ENCODE measurements at places on chromosomes 5 and 9.

DNA sequence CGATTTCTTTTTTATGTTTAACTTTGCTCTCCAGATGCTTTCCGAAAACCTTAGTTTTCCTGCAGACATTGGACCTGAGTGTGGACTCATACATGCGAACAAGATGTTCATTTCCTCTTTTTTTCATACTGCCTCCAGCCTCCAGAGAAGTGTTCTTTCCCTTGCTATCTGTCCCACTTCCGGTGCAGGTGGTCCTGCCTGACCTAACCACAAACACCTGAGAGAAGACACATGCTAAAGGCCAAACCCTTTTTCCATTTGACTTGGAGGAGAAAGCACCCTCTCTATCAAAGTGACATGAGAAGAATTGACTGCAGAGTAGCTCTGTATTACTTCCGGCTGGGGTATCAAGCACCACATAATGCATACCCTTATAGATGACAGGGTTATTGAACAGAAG, 334.0 kb downstream of the ARHGEF28 start:
- DNase-seq, result no peak

- DNase-seq, result no peak
Measured at GRCh38 chr9:34575862-34576596, 13.5 kb downstream of the CNTFR start.

DNA sequence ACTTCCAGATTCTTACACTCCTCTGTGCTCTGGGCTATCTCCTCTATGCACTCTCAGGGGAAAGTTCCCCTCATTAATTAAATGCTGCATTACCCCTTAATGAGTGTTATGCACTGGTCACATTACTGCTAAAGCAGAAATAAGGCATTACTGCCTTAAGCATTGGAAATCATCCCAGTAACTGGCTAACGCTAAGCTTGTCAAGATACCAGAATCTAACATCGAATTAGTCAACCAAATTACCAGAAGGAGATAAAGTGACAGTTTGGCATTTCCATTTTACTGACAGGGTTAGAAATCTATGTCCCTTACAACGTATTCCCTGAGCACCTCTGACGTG, 69.5 kb upstream of the FAM169A start:
- no peak for DNase-seq

DNA sequence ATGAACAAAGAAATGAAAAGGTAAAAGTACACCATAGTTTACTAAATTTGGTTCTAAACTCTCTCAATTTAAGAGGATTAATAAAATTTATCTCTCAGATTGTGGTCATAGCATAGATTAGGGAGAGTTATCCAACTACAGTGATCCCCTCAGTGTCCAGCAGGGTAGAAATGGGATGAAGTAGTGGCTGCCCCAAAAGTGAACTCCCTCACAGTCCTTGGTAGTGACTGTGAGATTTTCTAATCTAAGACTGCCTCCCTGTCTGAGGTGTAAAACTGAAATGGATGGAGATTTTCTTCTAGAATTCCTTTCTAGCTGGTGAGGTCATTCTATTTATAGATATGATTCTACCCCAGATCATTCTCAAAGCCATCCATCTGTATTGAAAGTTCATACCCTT, 455.5 kb downstream of the ACTL7B start:
- no peak for DNase-seq

DNA sequence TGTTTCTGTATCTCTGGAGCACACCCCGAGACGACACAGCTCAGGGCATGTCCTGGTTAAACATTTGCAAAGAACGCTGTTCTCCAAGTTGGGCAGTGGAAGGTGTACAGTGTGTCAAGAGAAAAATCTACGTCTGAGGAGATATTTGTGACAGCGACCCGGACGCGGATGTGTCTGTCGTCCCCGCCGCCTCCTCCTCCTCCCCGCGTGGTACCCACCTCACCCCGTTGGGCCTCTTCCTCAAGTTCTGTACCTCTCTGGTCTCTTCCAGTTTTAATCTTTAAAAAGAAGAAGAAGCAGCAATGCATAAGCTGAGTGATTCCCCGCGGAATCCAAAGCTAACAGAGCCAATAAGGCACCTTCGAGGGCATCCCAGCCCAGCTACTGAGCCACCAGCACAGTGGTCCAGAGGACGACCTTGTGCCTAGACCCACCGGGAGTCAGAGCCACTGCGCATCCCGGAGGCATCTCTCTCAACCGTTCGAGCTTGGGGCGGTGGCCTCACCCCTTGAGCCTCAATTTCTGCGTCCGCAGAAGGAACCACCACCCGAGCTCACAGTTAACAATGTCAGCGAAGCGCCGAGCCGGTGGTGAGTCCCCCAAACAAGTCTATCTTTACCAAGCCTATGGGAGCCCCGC, 467 bp downstream of the C9orf78 start:
- peak; percentile 23 for DNase-seq

GRCh38 chr5:65530904-65531303, 32.1 kb downstream of the CENPK start:
- DNase-seq, result no peak

- no peak for DNase-seq
Measured at GRCh38 chr9:6034954-6035353, 19.5 kb upstream of the RANBP6 start.

- DNase-seq, result no peak
Measured at GRCh38 chr5:134236318-134236717, 10.4 kb upstream of the PPP2CA start.

DNA sequence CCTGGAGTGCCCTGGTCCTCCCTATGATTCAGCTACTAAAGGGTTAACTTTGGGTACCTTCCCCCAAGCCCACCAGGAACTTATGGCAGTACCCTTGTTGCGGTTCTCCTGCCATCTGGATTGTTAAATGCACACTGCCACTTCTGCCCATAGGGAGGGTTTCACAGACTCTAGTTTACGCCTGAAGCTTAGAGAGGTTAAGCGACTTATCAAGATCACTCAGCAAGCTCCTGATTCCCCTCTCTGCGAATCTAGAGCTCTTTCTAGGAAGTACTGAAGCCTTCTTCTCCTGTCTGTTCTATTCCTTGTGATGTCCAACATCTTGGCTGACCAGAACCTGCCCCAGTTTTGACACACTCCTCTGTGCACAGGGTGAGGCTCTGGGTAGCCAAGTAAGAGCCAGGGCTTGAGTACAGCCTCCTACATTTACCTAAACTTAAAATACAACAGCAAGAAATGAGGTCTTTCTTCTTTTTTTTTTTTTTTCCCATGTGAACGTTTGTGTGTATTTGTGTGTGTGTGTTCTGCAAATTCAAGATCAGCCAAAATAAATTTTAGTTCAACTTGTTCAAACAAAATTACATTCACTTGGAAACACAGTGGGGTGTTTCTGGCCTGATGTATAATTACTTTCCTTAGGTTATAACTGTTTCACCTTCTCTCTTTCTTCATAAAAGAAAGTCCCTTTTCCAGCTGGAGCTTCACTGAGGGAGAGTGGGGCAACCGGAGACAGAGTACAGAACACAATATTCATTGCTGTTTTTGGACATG, 28.7 kb upstream of the KLF4 start:
- DNase-seq, result no peak

DNA sequence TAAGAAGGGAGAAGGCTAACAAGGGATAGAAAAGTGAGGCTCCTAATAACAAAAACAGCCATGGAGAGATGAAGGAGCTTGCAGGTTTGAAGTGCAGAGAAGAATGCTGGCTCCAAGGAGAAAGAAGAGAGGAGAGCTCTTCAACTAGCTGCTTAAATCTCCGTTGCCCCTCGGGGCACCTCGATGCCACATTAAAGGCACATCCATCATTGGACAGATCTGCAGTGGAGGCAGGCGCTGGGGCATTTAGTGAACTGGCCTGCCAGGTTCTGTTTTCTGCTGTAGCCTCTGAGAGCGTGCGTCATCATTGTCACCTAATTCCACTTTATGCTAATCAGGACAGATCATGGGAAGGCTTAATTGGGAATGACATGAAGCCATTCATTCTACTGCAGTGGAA, 1426.2 kb upstream of the WWC1 start:
- no peak for DNase-seq

DNA sequence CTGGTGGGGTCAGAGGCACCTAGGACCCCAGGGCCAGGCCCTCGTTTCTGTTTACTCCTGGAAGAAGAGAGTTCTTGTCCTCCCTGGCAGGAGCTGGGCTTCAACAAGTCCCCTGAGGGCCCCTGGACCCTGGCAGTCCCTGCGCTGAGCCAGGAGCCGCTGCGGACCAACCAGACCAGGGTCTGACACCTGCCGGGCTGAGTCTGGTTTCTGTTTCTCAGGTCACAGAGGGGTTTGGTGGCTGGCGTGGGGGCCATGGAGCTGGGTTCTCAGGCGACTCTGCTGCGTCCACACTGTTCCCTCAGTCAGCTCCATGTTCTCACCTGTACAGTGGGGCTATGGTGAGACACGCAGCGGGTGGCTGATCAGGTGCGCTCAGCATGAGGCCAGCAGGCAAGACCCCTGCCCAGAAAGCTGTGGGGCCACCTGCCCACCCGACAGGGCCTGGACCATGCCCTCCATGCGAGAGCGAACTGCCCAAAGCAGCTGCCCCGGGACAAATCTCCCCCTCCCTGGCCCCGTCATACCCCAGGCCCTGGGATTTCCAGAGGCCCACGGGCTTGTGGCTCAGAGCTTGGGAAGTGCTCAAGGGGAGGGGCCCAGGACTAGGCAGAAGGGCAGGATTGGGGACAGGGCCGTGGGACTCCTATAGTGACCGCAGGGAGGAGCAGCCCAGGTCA, 17.9 kb upstream of the NOTCH1 start:
- no peak for DNase-seq

- no peak for DNase-seq
Measured at GRCh38 chr5:152503206-152503605, 98.1 kb upstream of the NMUR2 start.

- DNase-seq, result no peak
Measured at GRCh38 chr5:14041528-14042192, 97.2 kb upstream of the DNAH5 start.

DNA sequence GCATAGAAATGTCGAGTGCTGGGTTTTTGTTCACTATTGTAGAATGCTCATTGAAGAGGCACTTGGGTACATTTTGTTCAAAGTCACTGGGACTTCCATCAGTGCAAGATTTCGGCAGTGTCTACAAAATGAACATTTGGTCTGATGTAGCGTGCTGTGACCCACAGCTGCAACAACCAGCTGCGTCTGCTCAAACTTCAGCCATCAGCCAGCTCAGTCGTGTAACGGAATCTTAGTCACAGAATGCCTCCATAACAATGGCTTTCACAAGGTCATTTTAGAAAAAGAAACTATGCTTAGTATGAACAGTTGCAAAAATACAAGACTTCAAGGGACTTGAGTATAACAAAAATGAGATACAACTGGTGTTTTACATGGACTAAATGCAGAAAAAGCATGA, 828.1 kb upstream of the GRAMD2B start:
- no peak for DNase-seq

DNA sequence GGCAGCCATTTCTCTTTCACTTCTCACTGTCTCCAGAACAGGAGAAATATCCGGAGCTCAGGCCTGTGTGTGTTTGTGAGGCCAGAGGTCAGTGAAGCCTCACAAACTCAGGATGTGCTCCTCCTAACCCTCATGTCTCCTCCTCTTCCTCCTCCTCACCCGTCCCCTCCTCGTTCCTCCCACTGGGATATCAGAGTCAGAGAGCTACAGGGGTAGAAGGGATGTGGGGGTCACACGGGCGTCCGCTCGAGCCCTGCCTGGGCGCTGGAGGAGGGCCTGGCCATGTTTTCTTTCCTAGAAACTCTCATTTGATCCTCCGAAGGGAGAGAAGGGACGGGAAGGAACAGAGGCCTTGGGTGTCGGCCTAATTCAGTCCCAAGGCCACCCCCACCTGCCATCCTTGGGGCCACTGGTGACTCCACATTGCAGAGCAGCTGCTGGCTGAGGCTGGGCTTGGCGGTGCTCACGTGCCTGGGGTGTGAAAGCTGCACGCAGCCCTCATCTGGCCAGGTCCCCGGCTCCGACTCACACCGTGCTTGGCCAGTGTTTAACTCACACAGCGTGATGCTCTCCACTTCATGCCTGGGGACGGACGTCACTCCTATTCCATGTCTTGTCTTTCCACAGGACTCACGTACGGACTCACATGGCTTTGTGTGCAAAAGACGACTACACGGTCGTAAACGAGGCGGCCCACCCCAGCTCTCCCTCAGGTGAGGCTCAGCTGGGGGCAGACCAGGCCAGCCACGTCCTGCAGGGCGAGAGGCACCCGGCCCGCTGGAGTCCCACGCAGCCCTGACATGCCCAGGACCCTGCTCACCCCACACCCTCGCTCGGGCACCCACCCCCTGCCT, 22.6 kb upstream of the SLC6A19 start:
- DNase-seq, result no peak

DNA sequence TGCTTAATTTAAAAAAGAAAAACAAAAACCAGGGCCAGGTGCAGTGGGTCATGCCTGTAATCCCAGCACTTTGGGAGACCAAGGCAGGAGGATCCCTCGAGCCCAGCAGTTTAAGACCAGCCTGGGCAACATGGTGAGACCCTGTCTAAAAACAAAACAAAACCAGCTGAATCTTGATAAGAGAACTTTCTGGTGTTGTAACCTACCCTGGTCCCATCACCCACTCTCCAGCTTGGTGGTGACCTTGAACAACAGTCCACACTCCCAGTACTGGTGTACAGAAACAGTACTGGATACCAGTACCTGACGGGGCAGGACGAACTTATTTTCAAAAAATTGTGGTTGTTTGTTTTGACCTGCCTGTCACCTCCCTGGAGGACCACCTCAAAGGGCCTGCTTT, 30.9 kb downstream of the CLTA start:
- no peak for DNase-seq

- no peak for DNase-seq
Measured at GRCh38 chr9:127525401-127526188, 74.3 kb downstream of the LRSAM1 start.

DNA sequence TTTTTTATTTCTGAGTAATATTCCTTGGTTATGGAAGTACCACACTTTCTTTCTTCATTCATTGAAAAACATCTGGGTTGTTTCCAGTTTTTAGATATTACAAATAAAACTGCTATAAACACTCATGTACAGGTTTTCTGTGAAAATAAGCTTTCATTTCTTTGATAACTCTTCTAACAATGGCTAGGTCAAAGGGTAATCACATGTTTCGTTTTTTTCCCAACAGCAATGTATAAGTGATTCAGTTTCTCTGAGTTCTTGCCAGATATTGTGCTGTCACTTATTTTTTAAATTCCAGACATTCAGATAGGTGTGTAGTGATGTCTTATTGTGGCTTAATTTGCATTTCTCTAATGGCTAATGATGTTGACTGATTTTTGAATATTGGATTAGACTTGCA, 16.7 kb upstream of the TNPO1 start:
- no peak for DNase-seq

- no peak for DNase-seq
Measured at GRCh38 chr5:142492781-142493281, 168.0 kb upstream of the SPRY4 start.

DNA sequence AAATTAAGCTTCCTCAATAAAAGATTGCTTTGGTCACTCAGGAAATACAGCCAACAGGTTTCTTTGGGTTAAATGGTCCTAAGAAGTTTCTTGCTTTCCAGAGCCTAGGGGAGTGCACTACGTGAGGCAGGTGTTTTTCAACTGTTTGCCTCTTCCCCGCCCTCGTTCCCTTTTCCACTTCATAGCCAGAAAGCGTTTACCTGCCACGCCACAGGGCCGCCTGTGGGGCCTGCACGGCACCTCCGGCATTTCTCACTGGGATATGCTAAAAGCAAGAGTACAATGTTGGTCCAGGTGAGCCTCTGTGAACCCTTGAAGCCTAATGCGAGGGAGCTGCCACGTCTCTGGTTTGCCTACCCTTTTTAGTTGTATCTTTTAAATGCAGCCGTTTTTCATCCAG, 167.6 kb upstream of the OTULINL start:
- no peak for DNase-seq

GRCh38 chr5:9013147-9013546, 532.7 kb downstream of the SEMA5A start:
- DNase-seq, result no peak

- DNase-seq, result no peak
Measured at GRCh38 chr5:10601246-10602030, 37.6 kb downstream of the ANKRD33B start.
